ENCODE measurements at places on chromosomes 1 and 21. TPM values are rescaled to one million over a fixed set of nuclear protein-coding genes. Genes with fewer than 3 reads are reported as not detected.

TRAF3IP3 gene
- 2.2 TPM for total RNA-seq

NKAIN1 gene
- total RNA-seq, result 0.09 TPM

DNA sequence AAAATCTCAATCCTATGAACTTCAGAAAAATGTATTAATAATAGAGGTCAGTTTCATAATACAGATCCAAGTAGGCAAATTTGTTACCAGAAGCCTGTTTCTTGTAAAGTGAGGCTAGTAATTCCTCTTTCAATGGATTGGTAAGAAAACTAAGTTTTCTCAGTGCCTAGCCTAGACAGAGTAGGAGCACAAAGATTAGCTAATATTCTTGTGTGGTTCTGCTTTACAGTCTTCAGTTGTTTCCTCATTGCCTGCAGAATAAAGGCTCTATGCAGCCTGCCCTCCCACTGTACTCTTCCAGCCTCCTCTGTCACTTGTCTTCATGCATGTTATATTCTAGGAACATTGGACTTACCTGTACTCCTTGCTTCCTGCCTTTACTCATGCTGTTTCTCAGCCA is 2.4 kb upstream of the PPP1R15B start:
- no peak for DNase-seq

- DNase-seq, result no peak
Measured at GRCh38 chr1:151846686-151847237, 6.8 kb downstream of the THEM5 start.

DNA sequence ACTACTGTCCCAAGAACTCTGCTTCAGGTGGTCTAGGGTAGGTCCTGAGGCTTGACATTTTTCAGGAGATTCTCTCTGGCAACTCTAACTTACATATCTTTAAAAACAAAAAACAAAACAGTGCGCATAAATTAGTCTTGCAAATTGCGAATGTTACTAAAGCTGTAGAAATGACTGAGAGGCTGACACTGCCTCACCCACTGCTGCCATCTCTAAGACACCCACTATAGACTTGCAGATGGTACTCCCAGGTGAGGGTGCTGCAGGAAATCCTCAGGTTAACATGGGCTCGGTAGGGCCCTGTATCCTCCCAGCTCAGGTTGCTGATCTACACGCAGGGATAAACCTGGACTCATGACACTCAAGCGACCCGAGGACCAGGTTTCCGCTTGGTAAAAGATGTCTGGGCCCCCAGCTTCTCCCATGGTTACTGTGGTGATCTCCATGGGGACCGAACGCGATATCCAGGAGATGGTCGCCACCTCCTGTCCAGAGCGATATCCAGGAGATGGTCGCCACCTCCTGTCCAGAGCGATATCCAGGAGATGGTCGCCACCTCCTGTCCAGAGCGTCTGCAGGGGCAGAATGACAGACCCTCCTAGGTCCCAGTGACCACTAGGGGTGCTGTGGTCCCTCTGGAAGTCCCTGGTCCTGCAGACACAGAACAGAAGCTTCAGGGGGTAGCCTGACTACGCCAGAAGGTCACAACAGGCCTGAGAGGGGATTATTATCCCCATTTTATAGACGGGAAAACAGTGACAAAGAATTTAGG is 16.2 kb upstream of the LY9 start:
- DNase-seq, result no peak

ANXA9 gene
- total RNA-seq, result 3.4 TPM

DNA sequence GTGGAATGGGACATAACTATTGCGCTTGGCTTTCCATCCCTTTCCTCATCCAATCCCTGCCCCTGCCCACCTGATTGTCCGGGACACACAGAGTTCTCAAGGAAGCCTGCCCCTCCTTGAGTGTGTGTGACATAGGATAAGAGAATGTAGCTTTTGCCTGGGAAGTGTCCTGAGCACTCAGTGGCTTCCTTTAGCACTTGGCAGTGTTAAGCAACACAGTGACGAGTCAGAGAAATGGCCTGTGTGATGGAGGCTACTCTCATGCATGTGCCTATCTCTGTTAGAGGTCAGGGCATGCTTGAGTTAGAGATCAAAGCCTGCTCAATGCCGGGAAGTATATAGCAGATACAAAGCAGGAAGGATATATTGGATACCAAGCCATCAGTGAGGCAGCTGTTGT is 289.5 kb downstream of the SIPA1L2 start:
- no peak for DNase-seq
